Hypothalamus (tissue), 51 donors: ENCODE measurements at places on chromosomes 7 and 10.

GRCh38 chr10:30282221-30282620, 66.9 kb downstream of the MTPAP start:
- no peak for DNase-seq

GRCh38 chr7:55964261-55965099, at the start of gene NIPSNAP2:
Gene NIPSNAP2 (plus strand): TSS chr7:55964585. CDS start chr7:55964610, 25 bp downstream.
- DNase-seq = peak; percentile 63

- no peak for DNase-seq
Measured at GRCh38 chr7:114695182-114695581, 226.7 kb upstream of the MDFIC start.

DNA sequence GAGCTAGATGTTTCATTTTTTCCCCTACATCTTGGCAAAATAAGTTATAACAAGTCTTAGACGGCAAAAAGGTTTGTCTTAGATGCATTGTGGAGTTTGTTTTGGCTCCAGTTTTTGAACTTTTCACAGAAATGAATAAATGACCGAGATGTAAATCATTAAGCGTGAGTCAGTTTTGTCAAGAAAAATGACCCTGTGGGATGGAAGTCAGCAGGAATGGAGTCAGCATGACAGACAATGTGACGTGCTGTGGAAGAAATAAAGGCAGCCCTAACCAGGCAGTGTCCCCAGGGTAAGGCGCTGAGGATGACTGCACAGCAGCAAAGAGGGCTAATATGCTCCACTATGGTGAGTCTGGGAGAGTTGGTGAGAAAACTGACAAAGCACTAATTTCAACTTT, 163.2 kb downstream of the NOC3L start:
- no peak for DNase-seq

GRCh38 chr10:86393862-86394455, 27.4 kb upstream of the GRID1 start:
- DNase-seq = no peak

GRCh38 chr7:13639396-13639795, 350.1 kb downstream of the ETV1 start:
- no peak for DNase-seq

- no peak for DNase-seq
Measured at GRCh38 chr10:56537984-56538383, 176.9 kb upstream of the ZWINT start.
